ENCODE measurements at places on chromosomes 11 and 22.

- DNase-seq: no peak
Observed at GRCh38 chr11:66914505-66914904, 43.7 kb downstream of the PC start.

GRCh38 chr11:63534895-63535461, 1.6 kb upstream of the PLAAT4 start:
- DNase-seq: no peak

- DNase-seq: no peak
Observed at GRCh38 chr11:44761551-44761961, 34.8 kb downstream of the TSPAN18 start.

DNA sequence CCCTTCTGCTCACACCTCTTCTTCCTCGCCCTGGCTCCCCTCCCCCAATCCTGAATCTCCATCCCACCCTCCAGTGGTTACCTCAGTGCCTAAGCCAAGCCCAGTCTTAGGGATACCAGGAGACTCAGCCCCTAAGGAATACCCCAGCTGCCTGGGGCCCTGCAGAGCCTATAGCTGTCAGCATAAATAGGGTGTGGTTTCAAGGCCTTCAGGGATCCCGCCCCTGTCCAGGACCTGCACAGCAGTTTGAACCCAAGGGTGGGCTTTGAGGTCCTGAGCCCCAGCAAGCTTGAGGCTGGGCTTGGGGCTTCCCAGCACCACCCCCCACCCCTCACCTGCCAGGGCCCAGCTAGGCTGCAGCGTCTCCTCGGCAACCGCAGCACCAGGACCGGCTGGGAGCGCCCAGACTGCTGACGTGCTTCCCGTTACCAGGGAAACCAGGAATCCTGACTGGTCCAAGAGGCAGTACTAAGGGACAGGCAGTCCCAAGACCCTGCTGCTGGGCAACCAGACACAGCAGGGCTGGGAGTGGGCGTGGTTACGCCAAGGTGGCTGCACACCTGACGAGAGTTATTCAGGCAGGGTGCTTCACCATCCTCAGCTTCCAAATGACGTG, 13.7 kb downstream of the APBB1 start:
- no peak for DNase-seq

GRCh38 chr11:72242141-72242540, 1.8 kb downstream of the PHOX2A start:
- no peak for DNase-seq

All from DND-41 (cell line).